Cortex of kidney (tissue), 1 donor: ENCODE measurements at places on chromosomes 6 and 20.

DNA sequence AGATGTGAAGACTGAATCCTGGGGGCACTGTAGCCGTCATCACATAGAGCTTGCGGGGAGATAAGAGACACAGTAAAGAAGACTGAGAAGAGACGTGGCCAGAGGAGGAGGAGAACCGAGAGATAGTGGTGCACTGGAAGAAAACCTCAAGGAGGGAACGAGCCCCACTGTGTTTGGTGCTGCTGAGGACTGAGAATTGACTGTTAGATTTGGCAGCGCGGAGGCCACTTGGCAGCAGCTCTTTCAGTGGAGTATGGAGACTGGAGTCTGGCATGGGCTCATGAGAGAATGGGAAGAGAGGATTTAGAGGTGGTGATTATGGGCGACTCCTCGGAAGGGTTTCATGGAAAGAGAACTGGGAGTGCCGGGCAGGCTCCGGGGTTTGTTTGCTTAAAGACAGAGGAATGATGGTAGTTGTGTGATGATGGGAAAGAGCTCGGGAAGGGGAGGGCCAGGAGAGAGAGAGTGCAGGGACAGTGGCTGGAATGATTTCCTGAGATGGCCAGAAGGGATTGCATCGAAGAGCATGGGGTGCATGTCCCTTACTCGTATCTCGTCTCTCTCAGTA lies 18.0 kb downstream of the CDYL start:
- DNase-seq: no peak

GRCh38 chr6:116139917-116140316 lies 14.0 kb upstream of the COL10A1 start:
- DNase-seq: no peak

DNA sequence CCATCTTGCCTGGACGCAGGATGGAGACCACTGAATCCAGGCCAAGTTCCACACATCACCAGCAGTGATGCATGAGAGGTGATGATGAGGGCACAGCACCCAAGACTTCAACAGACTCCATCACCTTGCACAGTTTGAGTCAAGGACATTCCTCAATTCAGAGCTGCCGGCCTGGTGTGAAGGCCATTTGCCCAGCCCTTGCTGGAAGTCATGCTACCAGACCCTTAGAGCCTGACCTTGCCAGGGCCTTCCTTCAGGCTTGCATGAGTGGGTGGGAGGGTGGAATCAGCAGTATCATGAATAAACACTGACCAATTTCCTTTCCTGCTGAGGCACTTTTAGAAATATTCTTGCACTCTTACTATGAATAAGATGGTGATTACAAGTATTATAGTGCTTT lies 130.2 kb upstream of the SSTR4 start:
- no peak for DNase-seq

- DNase-seq: no peak
Measured at GRCh38 chr6:38027685-38028373, 208.3 kb downstream of the ZFAND3 start.

- DNase-seq: no peak
Measured at GRCh38 chr20:13855613-13856012, 70.8 kb downstream of the NDUFAF5 start.

- no peak for DNase-seq
Measured at GRCh38 chr20:11499101-11499634, 418.5 kb upstream of the BTBD3 start.

- no peak for DNase-seq
Measured at GRCh38 chr20:50085481-50086365, 27.2 kb downstream of the UBE2V1 start.

DNA sequence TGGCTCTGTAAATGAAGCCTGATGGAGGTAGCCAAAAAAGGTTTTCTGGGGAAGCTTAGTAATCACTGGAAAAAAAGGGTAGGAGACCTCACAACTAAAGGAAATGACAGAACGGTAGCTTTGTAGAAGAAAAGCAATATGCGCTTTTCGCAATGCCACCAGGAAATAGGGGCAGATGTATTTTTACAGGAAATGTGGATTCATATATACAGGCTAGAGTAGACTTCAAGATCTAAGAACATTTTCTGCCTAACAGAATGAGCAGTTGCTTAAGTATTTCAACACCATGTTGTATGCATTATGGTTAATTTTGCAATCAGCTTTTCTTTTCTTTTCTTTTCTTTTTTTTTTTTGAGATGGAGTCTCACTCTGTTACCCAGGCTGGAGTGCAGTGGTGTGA lies 219.6 kb downstream of the CD83 start:
- DNase-seq: no peak

- DNase-seq: no peak
Measured at GRCh38 chr6:135994857-135995544, 143.5 kb downstream of the PDE7B start.

DNA sequence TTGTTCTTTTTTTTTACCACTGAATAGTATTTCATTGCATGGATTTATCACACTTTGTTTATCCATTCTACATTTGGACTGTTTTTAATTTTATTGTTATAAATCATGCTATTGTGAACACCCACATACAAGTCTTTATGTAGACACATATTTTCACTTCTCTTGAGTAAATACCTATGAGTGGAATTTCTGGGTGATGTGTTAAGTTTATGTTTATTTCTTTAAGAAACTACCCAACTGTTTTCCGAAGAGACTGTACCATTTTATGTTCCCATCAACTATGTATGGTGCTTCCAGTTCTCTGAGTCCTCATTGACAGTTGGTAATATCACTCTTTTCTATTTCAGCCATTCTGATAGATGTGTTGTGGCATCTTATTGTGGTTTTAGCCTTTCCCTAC lies 54.0 kb downstream of the RIN2 start:
- no peak for DNase-seq

GRCh38 chr6:56692523-56693245 lies 50.0 kb upstream of the DST start:
- no peak for DNase-seq

DNA sequence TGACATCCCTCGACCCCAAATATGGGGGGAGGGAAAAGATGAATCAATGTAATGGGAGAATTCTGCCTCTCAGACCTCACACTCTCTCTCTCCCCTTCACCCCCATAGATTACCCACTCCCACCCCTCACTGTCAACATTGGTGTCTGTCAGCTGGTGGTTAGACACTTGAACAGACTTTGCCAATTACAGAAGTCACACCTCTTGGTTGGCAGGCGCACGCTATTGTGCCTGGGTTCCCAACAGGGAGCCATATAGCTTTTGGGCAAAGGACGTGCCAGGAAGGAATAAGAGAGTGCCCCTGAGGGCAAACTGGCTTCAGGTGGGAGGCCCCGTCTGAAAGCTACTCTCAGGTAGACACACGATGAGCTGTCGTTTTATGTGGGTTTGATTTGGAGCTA lies 54.1 kb upstream of the FYN start:
- no peak for DNase-seq

DNA sequence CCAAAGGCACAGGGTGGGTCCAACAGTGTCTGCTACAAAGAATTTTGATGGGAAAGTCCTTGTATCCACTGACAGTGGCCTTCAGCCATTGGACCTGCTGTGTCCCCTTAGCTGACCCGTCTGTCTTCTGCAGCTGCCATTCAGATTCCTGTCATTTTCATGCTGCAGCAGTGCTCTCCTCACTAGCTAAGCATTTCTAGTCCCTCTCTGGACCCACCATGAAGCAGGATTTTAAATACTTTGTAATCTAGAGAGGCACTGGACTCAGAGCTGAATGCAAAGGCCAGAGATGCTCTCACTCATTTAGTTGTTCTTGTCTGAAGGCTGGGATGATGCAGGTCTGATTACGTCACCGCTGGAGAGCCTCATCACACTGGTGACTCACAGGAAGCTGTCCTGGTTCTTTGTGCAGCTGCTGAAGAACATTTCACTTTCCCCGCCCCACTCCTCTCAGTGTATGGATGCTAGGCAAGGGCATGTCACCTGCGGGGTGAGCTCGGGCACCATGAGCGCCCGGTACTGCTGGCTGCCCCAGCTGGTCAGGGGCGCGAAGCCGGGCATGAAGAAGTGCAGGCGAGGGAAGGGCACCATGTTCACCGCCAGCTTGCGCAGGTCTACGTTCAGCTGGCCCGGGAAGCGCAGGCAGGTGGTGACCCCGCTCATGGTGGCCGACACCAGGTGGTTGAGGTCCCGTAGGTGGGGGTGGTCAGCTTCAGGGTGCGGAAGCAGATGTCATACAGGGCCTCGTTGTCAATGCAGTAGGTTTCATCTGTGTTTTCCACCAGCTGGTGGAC lies 19.4 kb upstream of the TUBB2A start:
- DNase-seq: no peak

GRCh38 chr20:45835825-45836224 lies 2.2 kb downstream of the SNX21 start:
- no peak for DNase-seq

GRCh38 chr6:83151114-83151513 lies 42.0 kb downstream of the PGM3 start:
- no peak for DNase-seq

- no peak for DNase-seq
Measured at GRCh38 chr6:157097255-157097955, 225.9 kb downstream of the TMEM242 start.

GRCh38 chr6:4466261-4466660 lies 309.9 kb upstream of the CDYL start:
- no peak for DNase-seq

GRCh38 chr20:37905671-37906613 lies 3.0 kb downstream of the VSTM2L start:
- no peak for DNase-seq

DNA sequence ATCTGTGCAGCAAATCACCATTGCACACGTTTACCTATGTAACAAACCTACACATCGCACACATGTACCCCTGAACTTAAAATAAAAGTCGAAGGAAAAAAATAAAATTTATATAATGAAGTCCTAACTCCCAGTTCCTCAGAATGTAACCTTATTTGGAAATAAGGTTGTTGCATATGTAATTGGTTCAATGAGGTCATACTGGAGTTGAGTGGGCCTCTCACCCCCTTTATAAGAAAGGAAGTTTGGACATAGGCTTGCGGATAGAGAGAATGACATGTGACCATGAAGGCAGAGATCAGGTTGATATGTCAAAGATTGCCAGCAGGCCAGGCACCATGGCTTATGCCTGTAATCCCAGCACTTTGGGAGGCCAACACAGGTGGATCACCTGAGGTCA lies 16.1 kb upstream of the ZBTB22 start:
- DNase-seq: no peak

DNA sequence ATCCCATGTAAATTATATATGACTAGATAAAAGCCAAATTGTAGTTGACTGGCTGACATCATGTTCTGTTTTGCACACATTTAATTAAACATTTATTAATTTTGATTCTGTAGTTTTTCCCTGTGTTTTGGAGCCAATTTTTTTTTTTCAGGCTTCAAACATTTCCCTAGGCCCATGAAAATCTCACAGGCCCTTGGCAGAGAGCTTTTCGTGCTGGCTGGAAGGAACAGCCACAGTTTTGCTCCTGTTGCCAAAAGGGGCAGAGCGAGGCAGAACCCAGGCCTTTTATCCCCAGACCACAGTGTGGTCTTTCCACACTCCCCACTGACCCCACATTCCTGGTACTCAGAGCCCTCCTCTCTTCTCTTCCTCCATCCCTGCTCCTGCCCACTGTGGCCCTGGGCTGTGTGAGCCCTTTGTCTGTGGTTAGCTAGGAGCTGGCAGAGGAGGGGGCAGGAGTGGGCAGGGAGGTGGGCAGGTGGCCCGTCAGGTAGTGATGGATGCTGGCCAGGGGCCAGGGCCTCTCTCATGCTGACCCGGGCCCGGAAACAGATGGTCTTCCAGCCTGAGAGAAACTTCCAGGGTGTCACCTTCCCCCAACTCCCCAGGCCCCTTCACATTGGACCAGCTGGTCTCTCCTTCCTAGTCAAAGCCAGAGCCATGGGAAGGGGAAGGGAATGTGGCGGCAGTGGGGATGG lies 19.4 kb upstream of the CCM2L start:
- no peak for DNase-seq

DNA sequence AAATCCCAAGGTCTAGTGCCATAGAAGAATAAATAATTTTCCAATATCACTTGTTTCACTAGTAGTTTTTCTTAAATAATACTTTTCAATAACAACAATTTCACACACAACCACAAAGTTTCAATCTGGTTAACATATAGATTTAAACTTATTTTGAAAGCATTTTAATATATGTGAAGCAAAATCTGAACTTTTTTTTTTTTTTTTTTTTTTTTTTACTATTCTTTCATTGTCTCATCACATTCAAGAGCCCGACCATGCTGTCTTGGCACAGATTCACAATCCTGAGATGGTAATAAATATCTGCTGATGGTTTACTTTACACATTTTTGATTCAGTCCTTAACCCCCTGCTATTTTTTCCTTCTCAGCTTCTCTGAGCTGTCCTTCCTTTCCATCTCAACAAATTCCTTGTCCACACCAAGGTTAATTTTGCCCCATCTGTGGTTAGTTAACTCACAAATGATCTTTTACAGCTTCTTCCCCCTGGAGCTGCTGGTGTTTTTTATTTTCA lies 262.8 kb downstream of the TMEM242 start:
- no peak for DNase-seq

DNA sequence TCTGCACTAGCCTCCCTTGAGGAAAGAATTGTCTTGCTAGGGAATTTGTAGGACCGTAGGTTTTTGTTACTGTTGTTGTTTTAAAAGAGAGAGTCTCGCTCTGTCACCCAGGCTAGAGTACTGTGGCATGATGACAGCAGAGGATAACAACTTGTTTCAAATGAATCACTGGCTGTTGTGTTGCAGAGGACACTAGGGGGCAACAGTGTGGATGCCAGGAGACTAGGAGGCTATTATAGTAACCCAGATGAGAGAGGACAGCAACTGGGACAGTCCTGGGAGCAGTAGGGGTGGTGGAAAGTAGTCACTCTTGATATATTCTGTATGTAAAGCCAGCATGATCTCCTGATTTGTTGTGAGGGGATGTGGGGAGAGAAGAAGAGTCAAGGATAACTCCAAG lies 41.8 kb upstream of the LAMA4 start:
- DNase-seq: no peak

DNA sequence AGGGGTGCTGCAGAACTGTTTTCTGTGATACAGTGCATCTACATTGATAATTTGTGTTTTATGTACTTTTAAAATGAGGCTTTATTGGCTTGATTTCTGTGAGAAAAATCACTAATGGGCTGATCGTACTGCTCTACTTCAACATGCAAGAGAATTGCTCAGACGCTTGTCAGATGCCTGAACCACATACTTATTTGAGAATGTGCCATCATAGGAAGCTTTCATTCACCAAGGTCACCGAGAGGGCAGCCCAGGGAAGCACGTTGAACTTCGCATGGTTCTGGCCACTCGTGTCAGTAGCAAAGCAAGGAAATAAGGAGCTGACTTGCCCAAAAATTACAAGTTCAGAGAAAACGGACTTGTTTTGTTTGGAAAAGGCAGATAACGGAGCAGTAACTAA lies 168.5 kb upstream of the AKAP12 start:
- DNase-seq: no peak

GRCh38 chr6:62775427-62776022 lies 435.7 kb upstream of the FKBP1C start:
- no peak for DNase-seq

DNA sequence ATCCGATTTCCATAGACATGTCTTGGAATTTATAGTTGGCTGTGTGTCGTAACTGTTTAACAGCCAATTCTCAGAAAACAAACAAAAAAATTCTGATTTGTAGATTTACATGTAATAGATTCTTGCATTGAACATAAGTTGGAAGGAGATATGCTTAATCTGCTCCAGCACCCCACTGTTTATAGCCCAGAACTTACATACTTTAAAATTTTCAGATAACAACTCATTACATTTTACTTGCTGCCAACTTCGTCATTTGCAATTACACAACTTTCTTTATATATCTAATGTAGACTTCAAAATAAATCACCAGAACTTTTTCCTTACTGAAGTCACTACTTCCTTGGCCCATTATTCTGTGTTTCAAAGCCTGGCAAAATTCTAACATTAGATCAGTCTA lies 472.3 kb upstream of the EYS start:
- no peak for DNase-seq

GRCh38 chr6:13769655-13770053 lies 44.7 kb downstream of the MCUR1 start:
- no peak for DNase-seq
